ENCODE measurements at places on chromosomes 13 and 19.

DNA sequence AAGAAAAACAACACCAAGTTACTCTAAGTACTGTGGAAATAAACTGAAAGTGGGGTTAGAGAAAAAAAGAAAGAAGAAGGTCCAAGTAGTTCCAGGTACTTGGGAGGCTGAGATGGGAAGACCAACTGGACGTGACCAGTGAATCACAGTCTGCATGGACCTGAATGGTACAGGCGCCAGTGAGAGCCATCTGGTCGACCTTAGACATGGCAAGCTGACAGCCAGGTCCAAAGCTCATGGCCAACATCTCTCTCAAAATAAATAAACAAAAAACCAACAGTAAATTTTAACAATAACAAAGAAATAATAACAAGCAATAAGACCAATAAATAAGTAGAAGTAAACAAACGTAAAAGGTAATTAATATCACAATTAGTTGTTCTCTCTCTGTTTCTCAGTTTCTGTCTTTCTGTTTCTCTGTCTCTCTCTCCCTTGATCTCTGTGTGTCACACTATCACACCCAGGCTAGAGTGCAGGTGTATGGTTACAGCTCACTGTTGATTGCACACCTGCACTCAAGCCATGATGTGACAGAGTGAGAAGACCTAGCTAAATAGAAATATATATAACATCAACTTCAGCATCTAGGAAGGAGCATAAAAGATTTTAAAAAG is 31.6 kb upstream of the ZNF724 start:
- no peak for DNase-seq

GRCh38 chr19:19655051-19655594 is 8.4 kb downstream of the ATP13A1 start:
- no peak for DNase-seq

DNA sequence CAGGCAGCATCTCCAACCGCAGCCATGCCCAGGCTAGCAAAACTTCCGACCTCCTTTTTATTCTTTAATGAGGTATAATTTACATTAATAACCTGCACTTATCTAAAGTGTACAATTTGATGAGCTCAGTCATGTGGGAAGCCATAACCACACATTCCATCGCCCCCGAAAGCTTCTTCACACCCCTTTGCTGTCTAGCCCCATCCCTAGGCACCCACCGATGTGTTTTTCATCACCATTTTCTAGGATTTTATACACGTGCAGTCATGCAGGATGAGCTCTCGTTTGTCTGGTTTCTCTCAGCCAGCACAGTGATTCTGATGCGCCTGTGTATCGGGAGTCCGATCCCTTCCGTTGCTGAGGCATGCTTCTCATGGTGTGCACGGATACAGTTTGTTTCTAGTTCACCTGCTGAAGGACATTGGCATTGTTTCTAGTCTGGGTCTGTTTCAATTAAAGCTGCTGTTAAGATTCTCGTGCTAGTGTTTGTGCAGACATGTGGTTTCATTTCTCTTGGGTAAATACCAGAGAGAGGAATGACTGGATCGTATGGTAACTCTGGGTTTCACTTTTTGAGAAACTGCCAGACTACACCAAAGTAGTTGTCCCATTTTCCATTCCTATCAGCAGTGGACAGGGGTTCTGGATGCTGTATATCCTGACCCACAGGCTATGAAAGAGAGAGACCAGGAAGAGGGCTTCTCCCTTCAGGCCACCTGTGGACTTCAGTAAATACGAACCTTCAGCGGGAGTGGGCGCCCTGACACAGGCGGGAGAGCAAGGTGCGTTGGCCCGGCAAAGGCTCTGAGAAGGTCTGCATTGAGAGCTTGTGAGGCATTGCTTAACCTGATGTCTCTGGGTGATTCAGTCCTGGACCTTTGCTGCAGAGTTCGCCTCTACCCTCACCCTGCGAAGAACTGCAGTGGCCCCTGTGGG is 4.9 kb downstream of the AP1M1 start:
- no peak for DNase-seq

GRCh38 chr13:50613356-50613831 is 230.1 kb downstream of the DLEU7 start:
- no peak for DNase-seq
